Muscle of leg (tissue), 16 donors: ENCODE measurements at places on chromosomes 1 and 21. TPM values are rescaled to one million over a fixed set of nuclear protein-coding genes. Genes with fewer than 3 reads are reported as not detected.

GRCh38 chr1:86169625-86170024 lies 13.1 kb upstream of the COL24A1 start:
- no peak for DNase-seq

The NPHS2 gene
- polyA plus RNA-seq = not detected

- no peak for DNase-seq
Measured at GRCh38 chr1:174788981-174789380, 210.8 kb upstream of the CACYBP start.

DNA sequence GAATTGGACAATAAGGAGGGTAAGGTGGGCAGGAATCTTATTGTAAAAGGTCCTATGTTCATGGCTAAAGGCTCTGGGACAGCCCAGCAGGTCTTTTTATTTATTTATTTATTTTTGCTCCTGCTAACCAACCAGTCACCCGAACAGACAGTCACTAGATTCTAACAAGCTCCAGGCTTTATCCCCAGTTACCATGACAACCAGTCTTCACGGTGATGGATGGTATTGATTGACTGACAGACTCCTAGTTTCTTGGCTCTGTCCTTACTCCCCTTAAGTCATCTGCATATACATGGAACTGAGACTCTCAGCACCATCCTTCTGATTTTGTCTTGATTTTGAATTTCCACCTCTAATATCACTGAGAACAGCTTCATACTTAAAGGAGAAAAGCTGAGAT lies 44.3 kb downstream of the C8A start:
- no peak for DNase-seq

The OSBPL9 gene
- polyA plus RNA-seq = 62.6 TPM

- DNase-seq = no peak
Measured at GRCh38 chr21:17590430-17590829, 22.3 kb downstream of the BTG3 start.

DNA sequence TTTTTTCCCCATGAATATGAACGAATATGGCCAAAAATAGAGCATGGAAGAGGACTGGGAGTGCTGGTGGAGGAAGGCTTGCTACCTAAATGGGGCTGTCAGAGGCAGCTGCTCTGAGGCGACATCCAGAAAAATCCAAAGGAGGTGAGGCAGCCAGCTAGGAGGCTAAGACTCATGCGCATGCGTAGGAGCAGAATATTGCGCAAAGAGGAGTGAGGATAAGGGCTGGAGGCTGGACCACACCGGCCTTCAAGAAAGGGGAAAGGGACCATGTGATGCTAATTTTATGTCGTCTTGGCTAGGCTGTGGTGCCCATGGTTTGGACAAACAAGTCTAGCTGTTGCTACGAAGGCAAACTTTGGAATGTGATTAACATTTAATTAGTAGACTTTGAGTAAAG lies 30.5 kb downstream of the HEYL start:
- DNase-seq = peak; percentile 23

DNA sequence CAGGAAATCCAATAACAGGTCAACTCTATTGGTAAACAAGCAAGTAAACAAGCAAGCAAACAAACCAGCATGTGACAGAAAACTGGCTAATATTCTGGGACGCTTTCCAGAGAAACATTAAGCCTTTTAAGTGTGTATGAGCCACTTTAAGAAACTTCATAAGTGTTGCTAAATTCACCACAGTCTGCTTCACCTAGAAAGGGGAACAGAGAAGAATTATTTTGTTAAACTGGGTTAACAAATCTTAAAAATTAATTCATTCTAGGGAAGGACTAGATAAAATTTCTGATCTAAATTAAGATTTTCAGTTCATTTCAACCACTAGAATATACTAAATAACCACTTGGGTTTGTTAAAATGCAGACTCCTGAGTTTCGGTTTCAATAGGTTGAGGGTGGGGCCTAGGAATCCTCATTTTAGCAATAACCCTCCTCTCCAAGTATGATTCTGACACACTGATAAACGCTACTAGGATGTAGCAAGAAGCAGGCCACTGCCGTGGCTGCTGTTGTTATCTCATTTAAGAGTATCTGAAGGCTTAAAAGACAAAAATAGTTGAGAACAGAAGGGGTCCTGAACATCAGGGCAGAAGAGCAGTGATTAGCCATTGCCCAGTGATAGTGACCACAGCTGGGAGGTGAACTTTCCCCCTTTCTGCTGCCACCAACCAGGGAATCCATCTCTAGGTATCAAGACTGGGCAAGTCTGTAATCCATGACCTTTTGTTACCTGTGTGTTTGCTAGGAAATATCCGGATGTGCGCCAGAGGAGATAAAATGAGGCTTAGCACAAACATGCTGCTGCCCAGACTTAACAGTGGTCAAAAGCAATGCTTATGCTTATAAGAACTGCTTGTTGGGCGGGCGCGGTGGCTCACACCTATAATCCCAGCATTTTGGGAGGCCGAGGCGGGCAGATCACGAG lies 11.2 kb downstream of the CREG1 start:
- DNase-seq = no peak

GRCh38 chr1:118881751-118882150 lies 106.4 kb downstream of the TBX15 start:
- no peak for DNase-seq

The FUBP1 gene
- 191 TPM for polyA plus RNA-seq

The SPRR2F gene
- polyA plus RNA-seq = not detected

GRCh38 chr21:35652196-35652595 lies 408.1 kb downstream of the SETD4 start:
- DNase-seq = no peak

DNA sequence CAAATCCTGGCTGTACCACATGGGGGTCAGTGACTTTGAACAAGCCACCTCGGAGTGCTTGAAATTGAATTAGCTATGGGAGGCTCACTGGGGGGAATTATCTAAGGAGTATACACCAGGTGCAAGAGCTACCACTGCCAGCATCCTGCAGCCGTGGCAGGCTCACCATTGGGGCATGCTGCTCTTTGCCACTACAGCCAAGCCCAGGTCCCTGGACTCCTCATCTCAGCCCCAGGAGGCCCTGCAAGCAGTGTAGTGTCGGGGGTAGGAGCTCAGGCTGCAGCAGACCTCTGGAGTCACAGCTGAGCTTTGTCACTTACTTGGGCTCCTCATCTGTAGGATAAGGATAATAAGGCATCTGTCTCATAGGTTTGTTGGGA lies 35.3 kb downstream of the ACOT11 start:
- no peak for DNase-seq

DNA sequence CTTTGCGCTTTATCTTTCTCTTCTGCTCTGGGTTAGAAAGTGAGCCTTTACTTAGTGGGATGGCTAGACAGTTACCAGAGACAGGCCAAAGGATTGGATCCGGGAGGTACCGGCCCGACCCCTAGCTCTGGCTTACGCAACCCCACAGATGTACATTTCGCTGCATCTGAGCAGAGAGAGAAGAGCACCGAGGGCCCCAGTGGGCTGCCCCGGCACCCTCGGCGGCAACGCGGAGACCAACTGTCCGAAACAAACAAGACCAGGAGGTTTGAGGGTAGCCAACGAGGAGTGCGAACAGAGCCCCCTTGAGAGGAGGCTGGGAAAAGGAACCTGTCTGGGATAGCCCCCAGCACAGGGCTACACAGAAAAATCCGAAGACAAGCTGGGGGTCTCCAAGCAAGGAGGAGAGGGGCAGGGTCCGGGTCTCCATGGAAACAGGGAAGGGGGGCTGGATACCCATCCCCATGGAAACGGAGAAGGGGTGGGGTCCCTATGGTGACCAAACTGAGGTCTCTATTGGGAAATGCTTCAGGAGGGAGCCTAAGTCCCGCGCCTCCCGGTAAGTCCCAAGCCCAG lies 373 bp downstream of the MTF1 start:
- no peak for DNase-seq

The CYP4X1 gene
- polyA plus RNA-seq = 3.0 TPM

DNA sequence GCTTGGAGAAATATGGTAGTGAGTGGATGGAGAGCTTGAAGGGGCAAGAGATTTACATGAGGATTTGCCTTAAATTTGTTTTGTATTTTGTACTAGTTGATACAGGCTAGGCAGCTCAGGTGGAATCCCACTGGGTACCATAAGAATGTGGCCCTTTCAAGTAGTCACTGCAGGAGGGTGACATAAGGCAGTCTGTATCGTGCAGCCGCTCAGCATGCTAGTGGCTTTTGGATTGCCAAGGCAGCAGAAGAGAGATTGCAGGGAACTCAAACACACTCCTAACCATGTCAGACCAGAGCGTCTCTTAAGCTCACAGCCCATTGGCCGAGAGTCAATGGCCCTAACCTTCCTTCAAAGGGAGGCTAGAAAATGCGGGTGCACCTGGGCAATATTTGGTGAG lies 420.0 kb downstream of the ADGRL2 start:
- DNase-seq = no peak

DNA sequence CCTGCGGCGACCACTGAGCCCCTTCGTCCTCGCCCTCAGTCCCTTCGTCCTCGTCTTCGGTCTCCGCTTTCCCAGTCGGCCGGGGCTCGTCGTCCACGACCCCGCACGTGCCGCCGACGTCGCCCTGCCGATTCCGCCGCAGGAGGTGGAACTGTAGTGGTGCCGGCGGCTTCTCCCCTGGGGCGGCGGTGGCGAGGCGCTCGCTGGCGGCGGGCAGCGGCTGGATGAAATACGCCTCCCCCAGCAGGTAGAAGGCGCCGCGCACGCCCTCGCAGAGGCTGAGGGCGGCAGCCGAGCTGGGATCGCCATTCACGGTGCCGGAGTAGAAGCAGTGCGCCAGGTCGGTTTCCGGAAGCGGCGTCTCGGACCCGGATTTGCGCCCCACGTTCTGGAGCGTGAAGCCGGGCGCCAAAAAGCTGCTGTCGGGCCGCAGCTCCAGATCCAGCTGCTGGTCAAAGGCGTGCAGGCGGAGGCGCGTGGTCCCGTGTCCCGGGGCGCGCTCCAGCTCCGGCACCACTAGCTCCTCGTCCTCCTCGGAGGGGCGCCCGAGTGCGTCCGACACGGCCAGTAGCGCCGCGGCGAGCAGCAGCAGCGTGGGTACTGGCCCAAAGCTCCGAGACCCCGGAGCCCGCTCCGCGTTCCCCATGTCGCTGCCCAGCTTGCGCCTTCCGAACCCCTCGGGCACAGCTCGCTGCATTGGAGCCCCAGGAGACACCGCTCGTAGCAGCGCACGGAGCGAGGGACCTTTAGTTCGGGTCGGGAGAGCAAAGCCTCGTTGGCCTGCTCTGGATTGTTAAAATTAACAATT lies 747 bp downstream of the ADAMTS1 start:
- DNase-seq = peak; percentile 82

DNA sequence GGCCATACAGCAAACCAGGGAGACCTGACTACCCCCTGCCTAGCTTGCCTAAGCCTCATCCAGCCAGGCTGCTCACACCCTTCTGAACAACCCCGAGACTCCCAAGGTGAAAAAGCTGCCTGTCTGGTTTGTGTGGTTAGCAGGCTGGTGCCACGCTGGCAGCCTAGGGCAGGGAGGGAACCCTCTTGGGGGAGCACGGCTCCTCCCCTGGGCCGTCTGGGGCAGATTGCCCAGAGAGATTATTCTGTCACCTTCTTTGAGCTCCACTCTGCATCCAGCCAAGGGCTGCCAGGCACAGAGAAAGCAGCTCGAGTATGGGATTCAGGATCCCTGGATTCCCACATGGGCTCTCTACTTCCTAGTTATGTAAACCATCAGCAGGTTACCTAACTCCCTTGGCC lies 27.5 kb upstream of the TCEA3 start:
- DNase-seq = no peak

The OR2T4 gene
- polyA plus RNA-seq = not detected

DNA sequence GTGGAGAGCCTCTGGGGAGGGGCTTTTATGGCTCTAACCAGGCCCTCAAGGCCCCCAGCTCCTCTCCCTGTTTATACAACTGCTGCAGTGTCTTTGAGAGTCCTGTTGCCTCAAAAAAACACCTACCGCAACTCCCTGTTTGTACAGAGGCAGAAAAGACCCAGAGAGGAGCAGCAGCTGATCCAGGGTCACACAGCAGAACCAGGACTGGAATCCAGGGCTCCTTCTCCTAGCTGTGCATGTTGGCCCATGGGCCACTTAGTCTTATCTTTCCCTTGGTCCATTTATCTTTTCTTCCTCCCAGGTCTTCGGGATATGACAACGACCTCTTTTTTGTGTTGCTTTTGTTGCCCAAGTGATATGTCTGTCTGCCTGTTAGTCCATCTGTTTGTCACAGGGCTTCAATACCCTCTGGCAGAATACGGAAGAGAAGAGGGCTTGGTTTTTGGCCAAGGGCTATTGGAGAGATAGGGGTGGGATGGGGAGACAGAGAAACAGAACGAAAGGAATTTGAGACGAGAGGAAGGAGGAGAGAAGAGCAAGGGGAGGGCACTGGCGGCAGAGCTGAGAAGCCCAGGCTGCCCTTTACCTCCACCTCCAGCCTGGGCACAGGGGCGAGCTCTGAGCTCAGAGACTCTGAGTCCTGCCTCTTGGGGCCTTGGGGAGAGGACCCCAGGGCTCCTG lies 33.5 kb upstream of the WASF2 start:
- DNase-seq = peak; percentile 46

The TSPAN1 gene
- 0.43 TPM for polyA plus RNA-seq

DNA sequence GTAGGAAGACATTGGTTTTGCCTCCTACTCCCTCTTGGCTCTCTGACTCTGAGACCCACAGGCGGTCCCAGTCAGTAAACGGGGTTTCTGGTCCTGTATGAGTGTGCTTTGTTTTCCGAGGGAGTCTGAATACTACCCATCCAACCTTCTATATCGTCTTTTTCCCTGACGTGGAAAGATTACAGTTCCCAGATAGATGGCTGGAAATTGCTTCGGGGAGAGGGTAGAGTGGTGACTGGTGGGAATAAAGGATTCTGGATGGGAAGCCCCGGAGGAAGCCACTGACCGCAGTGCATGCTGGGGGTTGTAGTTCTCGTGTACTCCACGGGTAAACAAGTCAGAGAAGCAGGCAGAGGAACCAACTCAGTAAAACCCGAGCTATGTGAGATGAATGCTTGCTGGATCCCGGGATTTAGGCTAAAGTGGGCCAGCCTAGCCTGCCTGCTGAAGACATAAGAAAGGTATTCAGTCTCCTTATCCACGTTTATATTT lies 66.2 kb upstream of the IRF2BP2 start:
- peak; percentile 93 for DNase-seq

The TGFB2 gene
- 52.0 TPM for polyA plus RNA-seq

DNA sequence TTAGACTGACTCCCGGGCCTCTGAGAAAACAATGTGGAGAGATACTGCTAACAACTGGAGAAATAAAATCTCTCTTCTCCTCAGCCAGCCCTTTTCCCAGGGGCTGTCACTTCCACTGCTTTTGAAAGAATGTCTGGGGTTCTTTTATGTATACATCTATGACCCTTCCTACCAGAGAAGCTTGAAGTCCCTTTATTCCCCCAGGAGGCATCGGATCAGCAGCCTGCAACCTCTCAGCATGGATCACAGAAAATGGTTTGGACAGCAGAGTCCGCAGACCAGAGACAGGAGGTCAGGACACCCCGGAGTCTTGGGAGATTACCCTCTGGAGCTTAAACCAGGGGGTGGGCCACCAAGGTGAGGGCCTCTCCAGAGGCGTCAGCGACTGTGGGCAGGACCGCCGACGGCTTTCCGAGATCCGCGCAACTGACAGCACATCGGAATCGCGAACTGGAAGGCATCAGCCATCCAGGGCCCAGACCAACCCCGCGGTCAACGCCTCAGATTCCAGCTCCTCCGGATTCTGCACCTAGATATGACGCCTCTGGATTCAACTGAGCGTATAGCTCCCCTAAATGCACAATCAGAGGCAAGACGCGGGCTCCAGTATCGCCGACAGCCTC lies 1.0 kb downstream of the EPHA10 start:
- DNase-seq = no peak
